ENCODE measurements at places on chromosomes 6 and 20.
A peak's percentile ranks its signal among the peaks of the same experiment; 100 is the strongest.

GRCh38 chr6:45718871-45719270 is 296.8 kb downstream of the CLIC5 start:
- no peak for DNase-seq

- DNase-seq: peak; percentile 36
These were observed 40.4 kb upstream of the TINAG start for GRCh38 chr6:54267798-54268197.

DNA sequence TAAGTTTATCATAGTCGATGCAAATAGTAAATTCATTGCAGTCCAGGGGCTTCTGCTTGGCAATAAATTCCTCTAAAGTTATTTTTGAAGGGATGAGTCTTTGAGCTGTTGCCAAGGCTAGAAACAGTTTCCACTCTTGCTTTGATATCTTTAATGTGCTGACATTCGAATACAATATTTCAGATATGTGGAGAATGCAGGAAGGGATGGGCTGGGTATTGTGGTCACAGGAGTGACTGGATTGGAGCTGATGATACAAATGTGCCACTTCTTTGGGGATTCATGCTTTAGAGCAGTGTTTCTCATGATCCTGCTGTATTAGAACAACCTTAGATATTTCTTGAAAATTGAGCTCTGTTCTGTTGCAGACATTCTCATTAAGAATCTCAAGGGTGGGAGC is 139.0 kb downstream of the PRDM13 start:
- DNase-seq: no peak

- no peak for DNase-seq
These were observed 49.2 kb downstream of the CDH26 start for GRCh38 chr20:60007464-60007863.

- DNase-seq: no peak
These were observed 395.0 kb upstream of the RUNX2 start for GRCh38 chr6:44933108-44933507.

Data from NCI-H1105 treated with DMSO at 0.1 percent for 48 hours (cell line).